ENCODE measurements at places on chromosomes 3 and 15.

- no peak for DNase-seq
These were observed 185.3 kb upstream of the UBE2E2 start for GRCh38 chr3:23017801-23018200.

DNA sequence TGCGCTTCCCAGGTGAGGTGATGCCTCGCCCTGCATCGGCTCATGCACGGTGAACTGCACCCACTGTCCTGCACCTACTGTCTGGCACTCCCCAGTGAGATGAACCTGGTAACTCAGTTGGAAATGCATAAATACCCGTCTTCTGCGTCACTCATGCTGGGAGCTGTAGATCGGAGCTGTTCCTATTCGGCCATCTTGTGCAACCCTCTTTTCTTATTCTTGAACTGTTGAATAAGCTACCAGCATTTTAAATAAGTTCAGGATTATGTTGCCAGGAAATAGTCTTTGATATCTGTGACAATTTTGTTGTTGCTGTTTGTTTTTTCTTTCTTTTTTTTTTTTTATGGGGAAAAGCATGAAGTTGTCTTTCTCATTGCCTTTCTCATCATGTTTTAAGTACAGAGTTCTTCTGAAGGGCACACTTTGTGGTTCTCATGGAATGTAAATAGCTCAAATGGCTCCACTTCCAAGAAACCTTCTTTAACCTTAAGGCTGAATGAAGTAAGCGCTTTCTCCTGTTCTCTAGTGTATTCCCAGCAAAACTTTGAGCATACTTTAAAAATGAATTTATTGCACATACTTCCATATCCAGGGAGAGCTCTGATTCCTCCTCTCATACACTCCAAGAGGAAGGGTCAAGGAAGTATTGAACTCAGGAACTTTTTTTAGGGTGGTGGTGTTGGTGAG is 468.0 kb upstream of the TBL1XR1 start:
- no peak for DNase-seq

DNA sequence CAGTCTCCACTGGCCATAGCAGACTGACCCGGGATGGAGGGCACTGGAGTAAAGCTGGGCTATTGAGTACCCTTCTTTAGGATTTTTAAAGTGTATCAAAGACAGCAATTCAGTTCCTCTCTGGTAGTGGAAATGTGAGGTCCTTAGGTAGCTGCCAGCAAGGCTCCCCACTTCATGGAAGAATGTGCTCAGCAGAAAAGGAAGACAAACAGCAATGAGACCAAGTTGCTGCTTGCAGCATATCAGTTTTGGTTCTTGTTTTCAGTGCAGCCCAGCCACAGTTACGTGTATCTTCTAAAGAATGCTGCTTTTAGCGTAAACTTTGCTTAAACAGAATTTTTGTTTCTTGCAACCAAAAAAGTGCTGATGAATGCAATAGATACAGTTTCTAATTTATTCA is 374.0 kb upstream of the CBLB start:
- DNase-seq, result no peak

DNA sequence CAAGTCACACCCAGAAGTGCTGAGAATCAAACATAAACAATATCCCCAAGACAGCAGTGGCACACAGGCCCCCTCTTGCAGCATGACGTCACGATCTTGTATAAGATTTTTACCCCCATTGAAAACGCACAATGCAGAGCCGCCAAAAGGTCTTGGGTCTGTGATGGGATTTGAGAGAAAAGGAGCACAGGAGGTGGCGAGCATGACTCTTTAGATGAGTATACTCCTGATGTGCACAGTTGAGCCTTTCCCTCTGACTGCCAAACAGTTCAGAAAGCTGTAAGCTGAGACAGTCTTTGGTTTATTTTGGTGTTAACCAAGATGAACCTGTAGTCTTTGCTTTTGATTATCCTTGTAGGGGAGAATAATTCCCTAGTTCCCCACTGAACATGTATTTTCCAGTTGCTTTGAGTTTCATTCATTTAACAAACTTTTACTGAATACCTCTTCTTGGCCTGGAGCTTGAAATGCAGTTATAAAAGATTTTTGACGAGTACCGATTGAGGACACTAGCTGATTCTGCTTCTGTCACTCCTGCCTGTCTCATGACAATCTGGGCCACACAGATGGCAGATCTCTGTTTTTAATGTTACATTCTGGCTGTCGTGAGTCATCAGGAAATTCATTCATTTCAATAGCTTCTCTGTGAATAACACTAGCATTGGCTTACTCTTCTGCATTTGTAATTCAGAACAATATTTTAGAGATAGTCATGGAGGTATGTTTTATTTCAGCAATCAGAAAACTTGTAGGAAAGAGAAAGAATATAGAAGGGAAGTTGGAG is 28.9 kb downstream of the CFAP91 start:
- no peak for DNase-seq

- no peak for DNase-seq
These were observed 12.8 kb upstream of the TMOD3 start for GRCh38 chr15:51816611-51817010.

- DNase-seq, result no peak
These were observed 190.4 kb upstream of the BCL6 start for GRCh38 chr3:187935623-187936156.

DNA sequence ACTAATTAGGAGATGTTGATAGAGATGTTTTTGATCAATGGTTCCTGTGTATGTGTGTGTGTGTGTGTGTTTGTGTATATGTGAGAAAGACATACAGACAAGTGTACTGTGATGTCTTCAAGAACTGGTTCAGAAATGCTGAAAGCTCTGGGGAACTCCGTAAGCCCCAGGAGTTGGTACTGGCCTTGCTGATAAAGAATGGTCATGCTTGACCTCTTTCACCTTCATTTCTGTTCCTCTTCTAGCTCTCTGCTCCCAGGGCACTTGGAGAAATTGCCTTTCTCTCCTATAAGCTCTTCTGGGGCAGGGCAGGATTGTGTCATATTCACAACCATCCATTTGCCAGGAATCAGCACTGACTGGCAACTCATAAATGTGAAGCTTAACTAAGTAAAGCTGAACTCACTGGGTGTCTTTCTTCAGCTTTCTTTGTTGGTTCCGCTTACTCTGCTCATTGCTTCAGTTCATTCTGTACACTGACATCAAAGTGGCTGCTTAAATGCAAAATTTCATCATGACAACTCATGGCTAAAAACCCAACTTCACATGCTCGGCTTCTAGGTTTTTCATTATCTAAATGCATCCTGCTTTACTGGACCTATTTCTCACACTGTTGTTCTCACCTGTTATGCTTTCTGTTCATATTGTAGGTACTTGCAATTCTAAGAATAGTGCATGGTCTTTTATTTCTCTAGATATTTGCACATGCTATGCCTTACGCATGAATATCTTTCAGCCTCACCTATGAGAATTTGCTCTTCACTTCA is 162.1 kb upstream of the LYSMD4 start:
- no peak for DNase-seq

DNA sequence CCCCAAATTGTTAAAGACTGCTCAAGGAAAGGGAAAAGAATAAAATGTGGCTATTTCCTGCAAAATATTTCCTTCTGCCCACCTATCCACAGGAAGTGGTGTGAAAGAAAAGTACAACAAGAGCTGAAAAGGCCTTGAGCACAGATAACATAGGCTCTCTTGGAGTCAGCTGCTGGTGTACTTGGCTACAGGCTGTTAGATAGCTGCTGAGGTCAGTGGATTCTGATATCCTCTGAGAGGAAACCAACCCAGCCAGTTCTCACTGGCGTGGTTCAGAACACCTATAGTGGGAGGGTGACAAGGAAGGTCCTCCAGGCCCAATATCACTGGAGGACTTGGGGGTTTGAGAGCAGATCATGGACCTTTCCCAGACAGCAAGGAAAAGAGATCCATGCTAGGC is 124.4 kb upstream of the GAP43 start:
- DNase-seq, result no peak

- DNase-seq, result no peak
These were observed at the start of gene RPL22L1 for GRCh38 chr3:170869645-170870593. Gene RPL22L1, minus strand, starts transcription at chr3:170870195. Its CDS starts 28 bp downstream, at chr3:170870167.

DNA sequence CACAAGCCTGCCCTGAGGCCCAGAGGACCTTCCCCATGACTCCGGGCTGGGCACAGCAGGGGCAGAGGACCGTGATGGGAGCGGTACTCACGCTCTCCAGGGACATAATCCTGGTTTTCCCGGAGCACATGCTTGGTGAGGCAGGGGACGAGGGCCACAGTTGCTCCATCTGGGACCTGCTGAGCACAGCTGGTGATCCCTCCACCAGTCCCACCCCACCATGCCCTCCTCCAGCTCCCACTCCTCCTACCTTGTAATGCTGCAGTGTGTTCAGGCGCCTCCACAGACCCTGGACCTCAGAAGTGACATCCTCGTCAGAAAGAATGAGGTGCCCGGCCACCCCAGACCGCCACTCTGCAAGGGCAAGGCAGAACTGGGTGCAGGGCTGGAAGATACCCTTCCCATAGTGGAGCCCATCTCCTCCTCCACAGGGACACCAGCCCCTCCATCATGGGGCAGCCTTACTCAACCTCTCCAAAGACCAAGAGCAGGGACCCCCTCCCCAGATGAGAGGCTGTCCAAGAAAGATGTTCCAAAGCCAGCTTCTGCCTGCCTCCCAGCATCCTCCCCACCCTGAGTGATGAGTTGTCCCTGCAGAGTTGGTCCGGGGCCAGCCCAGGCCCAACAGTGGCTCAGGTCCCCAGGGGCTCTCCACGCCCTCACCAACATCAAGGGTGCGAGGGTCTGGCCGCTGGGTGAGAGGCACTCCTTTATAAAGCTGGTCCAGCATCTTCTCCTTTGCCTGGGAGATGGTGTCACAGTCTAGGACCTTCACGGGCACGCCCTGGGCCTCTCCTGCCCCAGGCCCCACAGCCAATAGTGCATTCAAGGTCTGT is 19.5 kb downstream of the PLXNB1 start:
- DNase-seq, result no peak

GRCh38 chr15:81809543-81809942 is 236.3 kb downstream of the MEX3B start:
- no peak for DNase-seq

Measured in hippocampal formation (tissue), 2 donors.